Activated naive CD8-positive, alpha-beta T cell treated with anti-CD3 and anti-CD28 coated beads, Interleukin-2, amount 10 ng/mL, durations not matched to agents 7 days and 5 days (primary cell): ENCODE measurements at places on chromosomes 2 and 18.

DNA sequence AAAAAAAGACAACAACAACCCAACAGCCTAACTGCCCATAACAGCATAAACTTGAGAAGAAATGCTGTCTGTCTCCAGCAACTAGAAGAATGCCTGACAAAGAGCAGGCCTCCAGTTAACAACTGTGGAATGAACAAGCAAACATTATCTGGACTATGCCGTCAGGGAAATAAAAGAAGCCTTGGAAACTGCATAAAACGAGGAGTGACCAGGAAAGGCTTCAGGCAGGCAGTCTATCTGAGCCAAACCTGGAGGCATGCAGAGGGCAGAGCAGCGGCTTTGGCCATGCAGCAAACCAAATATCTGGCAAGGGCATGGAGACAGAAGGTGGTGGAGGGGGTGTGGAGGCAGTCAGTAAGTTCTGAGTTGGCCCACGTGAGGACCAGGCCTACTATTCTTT is 11.1 kb downstream of the HES6 start:
- DNase-seq, result no peak

DNA sequence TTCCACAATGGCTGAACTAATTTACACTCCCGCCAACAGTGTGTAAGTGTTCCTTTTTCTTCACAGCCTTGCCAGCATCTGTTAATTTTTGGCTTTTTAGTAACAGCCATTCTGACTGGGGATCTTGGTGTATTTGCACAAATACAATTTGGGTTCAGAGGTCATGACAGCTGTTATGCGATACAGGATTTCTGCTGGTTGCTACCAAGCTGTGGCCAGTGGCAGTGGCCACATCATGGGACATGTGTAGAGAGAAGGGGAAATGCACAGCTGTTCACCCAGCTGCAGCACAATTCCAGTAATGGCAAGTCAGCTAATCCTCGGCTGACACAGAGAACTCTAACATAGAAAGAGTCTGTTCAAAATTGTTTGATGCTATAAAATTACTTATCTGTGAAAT is 21.0 kb upstream of the SELENOI start:
- DNase-seq, result no peak

- DNase-seq, result no peak
Measured at GRCh38 chr2:37589298-37589697, 82.1 kb downstream of the CDC42EP3 start.

- no peak for DNase-seq
Measured at GRCh38 chr2:196927376-196928225, 1.1 kb upstream of the PGAP1 start.

DNA sequence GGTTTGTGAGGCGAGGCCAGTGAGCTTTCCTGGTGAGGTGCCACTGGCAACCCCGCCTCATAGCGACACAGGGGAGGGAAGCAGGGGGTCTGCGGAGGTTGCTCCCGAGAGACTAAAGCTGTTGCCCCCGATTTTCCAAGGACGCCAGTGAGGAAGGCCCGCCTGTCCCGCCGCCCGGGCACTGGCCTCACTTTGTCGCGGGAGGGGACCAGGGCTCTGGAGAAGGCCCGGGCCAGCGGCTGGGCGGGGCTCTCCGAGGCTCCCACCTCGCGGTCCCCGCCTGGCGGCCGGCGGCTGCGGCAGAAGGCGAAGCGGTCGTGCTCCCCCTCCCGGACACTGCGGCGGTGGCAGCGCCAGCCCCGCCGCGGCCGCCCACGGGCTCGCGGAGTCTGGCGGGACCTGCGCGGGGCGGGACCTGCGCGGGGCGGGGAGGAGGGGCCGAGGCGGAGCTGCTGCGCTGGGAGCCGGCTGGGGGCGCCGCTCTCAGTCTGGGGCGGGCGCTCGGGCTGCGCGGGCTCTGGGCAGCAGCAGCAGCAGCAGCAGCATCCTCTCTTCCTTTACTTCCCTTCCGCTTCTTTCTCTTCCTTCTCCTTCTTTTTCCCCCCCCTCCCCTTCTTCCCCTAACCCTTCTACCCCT is at the start of gene MAP2:
Gene MAP2 (plus strand): TSS at position 486 of the 637 bp plus-strand sequence. CDS start 229,124 bp downstream, outside the sequence.
- peak; percentile 80 for DNase-seq

DNA sequence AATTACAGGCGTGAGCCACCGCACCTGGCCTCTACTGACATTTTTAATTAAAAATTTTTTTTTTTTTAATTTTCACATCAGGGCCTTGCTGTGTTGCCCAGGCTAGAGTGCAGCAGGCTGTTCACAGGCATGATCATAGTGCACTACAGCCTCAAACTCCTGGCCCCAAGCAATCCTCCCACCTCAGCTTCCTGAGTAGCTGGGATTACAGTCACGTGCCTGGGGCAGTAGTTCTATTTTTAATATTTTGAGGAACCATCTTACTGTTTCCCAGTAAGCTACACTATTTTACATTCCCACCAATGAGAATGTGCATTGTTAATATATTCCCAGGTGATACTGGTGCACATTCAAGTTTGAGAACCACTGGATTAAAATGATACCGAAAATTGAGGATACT is 92.7 kb downstream of the WDSUB1 start:
- DNase-seq, result no peak

DNA sequence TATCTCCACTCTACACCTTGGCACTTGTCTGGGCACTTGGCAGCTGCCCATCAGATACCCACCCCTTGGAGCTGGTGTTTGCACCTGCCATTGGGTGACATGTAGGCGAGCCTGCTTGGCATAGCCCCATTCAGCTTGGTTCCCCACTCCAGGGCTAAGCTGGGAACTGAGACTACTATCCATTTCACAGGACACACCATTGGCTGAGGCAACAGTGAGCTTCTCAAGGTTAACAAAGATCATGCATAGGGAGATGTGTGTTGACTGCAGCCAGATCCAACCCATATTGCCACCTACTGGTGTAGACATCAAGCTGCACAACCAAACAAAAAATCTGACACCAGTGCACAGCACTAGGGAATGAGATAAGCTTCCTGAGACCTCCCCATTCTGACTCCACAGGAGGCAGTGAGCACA is 1389.8 kb upstream of the TMEFF2 start:
- no peak for DNase-seq

- no peak for DNase-seq
Measured at GRCh38 chr2:96815326-96816126, 542 bp upstream of the CNNM3 start.

DNA sequence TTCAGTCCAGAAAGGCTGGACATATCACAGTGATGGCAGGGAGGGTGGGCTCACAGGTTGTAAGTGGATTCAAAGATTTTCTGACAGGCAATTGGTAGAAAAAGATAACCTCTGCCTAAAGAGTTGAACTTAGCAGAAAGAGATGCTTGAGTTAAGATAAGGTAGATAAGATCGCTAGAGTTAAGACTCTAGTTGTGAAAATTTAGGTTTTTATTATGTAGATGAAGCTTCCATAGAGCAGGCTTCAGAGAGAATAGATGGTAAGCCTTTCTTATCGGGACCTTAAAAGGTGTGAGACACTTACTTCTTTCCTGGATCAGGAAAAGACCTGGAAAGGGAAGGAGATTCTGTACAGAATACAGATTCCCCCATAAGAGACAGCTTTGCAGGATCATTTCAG is 134.4 kb downstream of the GULP1 start:
- no peak for DNase-seq

GRCh38 chr2:76977846-76978727 is 544.1 kb downstream of the LRRTM4 start:
- DNase-seq, result no peak

- DNase-seq, result peak; percentile 19
Measured at GRCh38 chr2:239930871-239931771, 94.0 kb downstream of the NDUFA10 start.

- DNase-seq, result no peak
Measured at GRCh38 chr2:240220371-240220770, 79.9 kb upstream of the OTOS start.

DNA sequence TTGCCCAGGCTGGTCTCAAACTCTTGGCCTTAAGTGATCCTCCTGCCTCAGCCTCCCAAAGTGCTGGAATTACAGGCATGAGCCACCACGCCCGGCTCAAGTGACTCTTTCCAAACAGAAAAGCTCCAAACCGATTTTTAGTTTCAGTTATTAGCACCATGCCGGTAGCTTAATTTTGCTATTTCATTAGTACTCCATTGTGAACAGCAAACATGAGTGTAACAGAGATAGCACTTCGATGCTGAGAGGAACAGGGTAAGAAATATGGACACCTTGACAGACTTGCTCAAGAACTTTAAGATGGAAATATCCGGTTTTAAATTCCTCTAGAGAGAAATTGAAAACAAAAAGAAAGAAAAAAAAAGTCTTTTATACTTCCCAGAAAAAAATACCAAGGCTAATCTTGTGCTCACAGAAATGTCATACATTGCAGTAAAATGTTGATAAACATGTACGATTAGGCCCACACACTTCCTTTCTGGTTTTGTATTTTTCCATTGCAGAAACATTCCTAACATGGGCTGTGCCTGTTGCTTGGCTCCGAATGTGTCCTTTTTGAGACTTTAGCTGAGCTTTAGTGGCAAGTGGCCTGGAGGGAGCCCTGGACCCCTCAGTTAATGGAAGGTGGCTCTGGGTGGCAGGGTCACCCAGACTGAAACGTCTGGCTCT is 18.3 kb downstream of the FHL2 start:
- no peak for DNase-seq

DNA sequence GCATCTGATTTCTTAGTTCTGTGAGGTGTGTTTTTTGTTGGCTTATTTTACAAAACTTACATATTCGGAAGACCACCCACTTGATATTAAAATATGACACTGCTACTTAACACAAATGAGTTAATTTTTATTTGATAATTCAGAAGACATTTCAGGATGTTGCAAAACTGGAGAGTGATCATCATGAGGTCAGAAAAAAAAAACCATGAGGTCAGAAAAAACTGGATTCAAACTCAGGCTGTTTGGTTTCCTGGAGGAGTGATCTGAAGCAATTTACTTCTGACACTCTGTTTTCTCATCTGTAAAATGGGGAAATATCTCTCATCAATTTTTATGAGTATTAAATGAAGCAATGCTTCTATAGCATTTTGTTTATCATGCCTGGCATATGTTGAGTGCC is 1.8 kb upstream of the CCBE1 start:
- no peak for DNase-seq

DNA sequence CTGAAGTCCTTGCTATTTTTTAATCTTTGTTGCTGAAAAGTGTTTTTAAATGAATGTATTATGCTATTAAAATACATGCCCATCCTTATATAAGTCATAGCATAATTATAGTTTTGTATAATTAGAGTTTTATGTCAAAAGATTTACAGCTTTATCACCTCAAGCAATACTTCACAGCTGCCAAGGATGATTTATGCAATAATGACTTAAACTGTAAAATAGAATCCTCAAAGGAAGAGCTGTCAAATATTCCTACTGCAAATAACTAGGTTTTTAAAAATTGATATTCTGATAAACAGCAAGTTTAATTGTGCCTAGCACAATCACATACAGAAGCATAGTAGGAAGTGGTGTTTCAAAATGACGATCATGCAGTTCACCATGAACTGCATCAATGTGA is 5.2 kb downstream of the KCNH7 start:
- no peak for DNase-seq

DNA sequence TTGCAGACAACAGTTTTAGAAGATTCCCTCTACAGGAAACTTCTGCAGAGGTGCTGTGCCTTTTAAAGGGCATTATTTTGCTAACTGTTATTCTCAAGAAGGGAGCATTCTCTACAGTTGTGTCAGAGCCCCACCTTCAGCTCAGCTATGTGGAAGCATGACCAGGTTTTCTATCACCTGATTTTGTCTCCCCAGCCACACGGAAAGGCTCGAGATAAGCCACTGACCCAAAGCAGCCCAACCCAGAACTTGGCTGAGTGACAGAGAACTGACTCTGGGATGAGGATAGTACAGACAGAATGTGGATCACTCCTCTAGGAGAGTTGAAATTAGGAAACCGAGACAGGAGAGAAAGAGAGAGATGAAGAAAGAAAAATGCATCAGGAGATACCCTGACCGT is 10.7 kb downstream of the COL4A4 start:
- no peak for DNase-seq

DNA sequence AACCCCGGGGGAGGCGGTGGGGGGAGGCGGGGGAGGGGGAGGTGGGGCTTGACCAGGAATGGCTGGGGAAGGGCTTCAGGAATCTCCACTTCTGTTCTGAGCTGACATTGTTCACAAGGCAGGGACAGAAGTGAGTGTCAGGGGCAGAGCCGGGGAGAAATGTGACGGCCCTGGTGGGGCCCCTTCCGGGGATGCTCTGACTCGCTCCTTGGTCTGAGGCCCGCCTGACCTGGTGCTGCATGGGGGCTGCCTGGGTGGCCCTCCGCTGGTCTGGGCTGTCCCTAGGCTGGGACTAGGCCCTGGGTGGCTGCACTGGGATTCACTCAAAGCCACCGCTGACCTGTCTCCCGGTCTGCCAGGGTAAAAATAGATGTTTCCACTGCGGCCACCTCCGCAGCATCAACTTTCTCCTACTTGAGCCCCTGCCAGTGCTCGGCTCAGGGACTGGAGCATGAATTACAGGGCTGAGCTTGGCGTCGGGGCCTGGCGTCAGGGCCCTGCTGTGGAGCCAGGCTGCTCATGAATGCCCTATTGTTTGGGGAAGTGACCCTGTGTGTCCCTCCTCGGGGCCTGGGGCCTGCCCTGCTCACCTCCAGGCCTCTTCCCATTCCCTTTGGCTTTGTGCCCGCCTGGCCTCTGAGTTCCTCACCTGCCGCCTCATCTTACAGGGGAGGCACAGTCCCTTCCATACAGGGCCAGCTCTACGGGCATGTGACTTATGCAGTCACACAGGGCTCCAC is 247.5 kb downstream of the DYSF start:
- peak; percentile 12 for DNase-seq

- DNase-seq, result no peak
Measured at GRCh38 chr18:64699081-64699480, 550.2 kb upstream of the LINC00305 start.

GRCh38 chr18:2935438-2936192 is 77.3 kb downstream of the LPIN2 start:
- no peak for DNase-seq

GRCh38 chr2:26182887-26183630 is 10.2 kb downstream of the GAREM2 start:
- DNase-seq, result no peak

DNA sequence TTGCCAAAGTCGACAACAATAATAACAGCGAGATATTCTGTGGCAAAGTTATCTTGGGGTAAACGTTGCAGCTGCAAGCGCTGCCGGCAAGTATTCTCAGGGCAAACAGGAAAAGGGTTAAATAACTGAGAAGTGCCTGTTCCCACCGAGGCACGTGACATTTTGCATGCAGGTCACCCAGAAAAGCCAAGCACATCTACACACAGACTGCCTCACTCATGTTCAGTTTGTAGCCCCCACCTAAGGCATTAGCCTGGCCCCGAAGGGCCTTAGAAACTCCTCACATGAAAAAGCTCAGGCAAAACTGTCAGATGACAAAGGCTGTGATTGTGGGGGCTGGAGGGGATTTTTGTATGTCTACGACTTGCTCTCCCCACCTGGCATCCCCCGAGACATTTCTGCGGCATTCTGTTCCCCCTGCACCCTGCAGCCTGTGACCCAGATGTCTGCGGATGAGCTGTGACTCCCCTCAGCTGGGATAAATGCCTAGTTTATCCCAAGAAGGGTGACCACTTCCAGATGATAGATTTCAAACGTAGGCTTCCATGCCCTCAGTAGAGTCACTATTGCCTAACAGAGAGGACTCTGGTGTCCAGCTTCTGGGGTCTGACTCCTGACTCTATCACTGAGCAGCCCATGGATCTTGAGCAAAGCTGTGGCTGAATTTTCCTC is 215.2 kb upstream of the SIX2 start:
- no peak for DNase-seq
